ENCODE measurements at places on chromosomes 7 and 10.

DNA sequence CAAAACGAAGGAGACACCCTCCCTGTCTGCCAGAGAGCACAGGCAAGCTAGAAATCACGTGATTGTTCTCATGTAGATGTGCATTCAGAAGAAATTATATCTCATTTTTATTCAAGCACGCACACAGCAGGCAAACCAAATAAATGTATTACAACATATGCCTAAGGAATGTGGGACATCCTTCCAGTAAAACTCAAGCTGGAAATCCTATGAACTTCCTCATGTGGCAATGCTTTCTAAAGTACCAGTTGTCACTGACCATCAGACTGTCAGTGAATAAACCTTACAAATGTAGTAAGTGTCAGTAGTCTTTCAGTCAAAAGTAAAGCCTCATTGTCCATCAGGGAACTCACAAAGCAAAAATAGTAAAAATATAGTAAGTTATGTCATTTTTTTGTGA is 350.1 kb upstream of the POM121L12 start:
- no peak for DNase-seq
- H3K4me1 ChIP-seq = no peaks in the 10 kb centered on the region
- no peaks in the 10 kb centered on the region for H3K27me3 ChIP-seq
- H3K4me3 ChIP-seq = no peak overlapping the region

- no peaks in the 10 kb centered on the region for H3K27me3 ChIP-seq
- DNase-seq = no peak
- H3K4me1 ChIP-seq = peaks cover 4% of the 10 kb centered on the region
- H3K4me3 ChIP-seq = no peak overlapping the region
- no peaks in the 10 kb centered on the region for H3K36me3 ChIP-seq
These were observed 74.3 kb upstream of the PDCD4 start for GRCh38 chr10:110797416-110797815.

- H3K4me1 ChIP-seq = peaks cover 24% of the 10 kb centered on the region
- no peaks in the 10 kb centered on the region for H3K36me3 ChIP-seq
- DNase-seq = no peak
- H3K27ac ChIP-seq = no peak overlapping the region
- H3K27me3 ChIP-seq = no peaks in the 10 kb centered on the region
- no peak overlapping the region for H3K4me3 ChIP-seq
These were observed 273.0 kb downstream of the CCDC3 start for GRCh38 chr10:12728494-12728893.

GRCh38 chr7:81777697-81778096 is 7.8 kb upstream of the HGF start:
- H3K4me1 ChIP-seq = no peaks in the 10 kb centered on the region
- DNase-seq = no peak
- H3K27me3 ChIP-seq = no peaks in the 10 kb centered on the region
- no peaks in the 10 kb centered on the region for H3K36me3 ChIP-seq
- H3K4me3 ChIP-seq = no peak overlapping the region

DNA sequence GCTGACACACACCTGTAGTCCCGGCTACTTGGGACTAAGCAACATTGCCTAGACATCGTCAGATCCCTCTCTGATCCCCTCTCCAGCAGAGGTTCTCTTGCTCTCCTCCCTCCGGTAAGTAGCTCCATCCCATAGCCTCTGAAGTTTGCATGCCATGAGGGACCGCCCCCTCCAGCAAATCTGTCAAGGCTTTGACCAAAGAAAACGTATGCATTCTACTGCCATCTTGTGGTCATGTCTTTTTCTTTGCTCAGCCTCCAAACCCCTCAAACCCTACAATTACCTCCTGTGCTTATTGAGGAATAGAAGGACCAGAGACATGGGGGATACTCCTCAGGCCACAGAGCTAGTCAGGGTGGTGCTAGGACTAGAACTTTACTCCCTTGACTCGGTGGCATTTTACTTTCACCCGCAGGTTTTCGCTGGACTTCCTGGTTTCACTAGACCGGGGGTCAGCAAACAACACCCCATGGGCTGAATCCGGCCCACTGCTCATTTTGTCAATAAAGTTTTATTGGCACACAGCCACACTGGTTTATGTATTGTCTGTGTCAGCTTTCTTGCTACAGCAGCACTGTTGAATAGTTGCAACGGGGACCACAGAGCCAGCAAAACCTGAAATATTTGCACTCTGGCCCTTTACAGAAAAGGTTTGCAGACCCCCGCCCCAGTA is 202.6 kb upstream of the FOXK1 start:
- H3K36me3 ChIP-seq = no peaks in the 10 kb centered on the region
- no peaks in the 10 kb centered on the region for H3K27me3 ChIP-seq
- H3K4me1 ChIP-seq = no peaks in the 10 kb centered on the region
- H3K4me3 ChIP-seq = no peak overlapping the region

GRCh38 chr10:33334153-33334804 is at the start of gene NRP1:
Gene NRP1 (minus strand): TSS chr10:33334667. CDS start chr10:33334382, 285 bp downstream.
- DNase-seq = no peak
- peaks cover 54% of the 10 kb centered on the region for H3K27me3 ChIP-seq
- H3K36me3 ChIP-seq = no peaks in the 10 kb centered on the region

GRCh38 chr10:73339436-73339835 is 19.2 kb downstream of the CFAP70 start:
- H3K4me3 ChIP-seq = no peak overlapping the region
- H3K27me3 ChIP-seq = no peaks in the 10 kb centered on the region
- no peaks in the 10 kb centered on the region for H3K36me3 ChIP-seq
- no peak for DNase-seq
- no peaks in the 10 kb centered on the region for H3K4me1 ChIP-seq

DNA sequence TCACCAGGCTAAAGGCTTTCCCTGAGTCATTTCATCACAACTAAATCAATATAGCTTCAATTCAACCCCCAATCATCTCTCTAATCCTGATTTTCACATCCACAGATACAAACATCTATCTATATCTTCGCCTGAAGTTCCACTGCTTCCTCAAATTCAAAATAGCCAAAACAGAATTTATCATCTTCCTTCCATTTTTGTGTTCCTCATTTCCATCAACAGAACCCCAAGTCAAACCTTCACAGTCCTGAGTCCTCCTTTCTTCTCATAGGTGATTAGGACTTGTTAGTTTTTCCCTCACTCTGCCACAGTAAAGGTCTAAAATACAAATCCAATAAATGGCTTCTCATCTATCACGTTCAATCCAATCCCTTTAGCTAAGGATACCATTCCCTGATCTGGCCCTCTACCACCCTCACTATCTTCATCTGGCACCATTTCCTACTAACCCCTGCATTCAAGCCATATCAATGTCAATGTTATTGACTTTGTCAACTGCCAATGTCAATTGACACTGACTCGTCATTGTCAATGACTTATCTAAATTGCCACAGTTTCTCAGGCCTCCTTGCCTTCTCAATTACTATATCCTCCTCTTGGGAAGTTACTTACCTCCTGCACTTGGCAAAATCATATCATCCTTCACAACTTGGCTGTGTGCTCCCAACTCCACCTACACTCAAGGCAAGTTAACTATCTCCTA is 2.6 kb downstream of the HYCC1 start:
- H3K4me1 ChIP-seq = peaks cover 4% of the 10 kb centered on the region
- no peaks in the 10 kb centered on the region for H3K36me3 ChIP-seq
- no peak overlapping the region for H3K4me3 ChIP-seq
- no peaks in the 10 kb centered on the region for H3K27me3 ChIP-seq
- H3K27ac ChIP-seq = no peak overlapping the region

DNA sequence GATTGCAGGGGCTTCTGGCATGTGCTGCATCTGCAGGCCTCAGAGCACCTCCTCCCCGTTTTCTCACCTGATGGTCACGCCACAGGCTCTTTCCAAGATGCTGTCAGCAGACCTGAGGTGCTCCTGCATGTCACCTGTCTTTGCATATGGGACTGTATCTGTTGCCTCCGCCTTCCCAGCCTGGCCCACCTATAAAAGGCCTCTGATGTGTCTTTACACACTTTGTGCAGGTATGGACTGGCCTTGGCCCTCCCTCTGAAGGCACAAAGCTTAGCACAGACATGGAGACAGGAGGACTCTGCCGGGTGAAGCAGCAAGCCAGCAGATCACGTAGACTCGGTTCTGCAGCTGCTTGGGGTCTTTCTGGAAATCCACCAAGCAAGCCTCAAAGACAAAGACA is 220.9 kb upstream of the PPP2R2D start:
- no peak for DNase-seq
- no peaks in the 10 kb centered on the region for H3K27me3 ChIP-seq
- H3K4me3 ChIP-seq = no peak overlapping the region
- H3K27ac ChIP-seq = no peak overlapping the region
